Nucleus accumbens (tissue), 56 donors: ENCODE measurements at places on chromosomes 4 and X.

DNA sequence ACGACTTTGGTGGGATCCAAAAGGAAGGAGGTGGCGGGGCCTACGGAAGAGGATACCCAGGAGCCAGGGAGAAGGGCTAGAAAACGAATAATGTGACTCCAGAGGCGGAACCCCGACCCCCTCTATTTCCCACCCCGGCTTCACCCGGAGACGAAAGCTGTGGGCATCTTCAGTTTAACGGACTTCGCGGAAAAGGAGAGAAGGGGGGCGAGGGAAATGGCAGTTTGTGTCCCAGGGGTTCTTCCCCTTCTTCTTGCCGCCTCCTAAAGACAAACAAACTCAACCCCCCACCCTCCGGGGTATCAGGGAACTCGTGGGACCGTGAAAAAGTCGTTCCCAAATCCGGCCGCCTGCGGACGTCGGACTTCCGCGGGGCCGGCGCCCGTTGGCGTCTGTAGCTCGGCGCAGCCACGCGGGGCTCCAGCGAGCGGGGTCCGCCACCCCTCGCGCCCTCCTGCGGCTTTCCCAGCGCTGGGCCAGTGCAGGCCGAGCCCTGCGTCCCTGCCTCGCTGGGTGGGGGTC is 3.6 kb upstream of the LEF1 start:
- no peak for DNase-seq

DNA sequence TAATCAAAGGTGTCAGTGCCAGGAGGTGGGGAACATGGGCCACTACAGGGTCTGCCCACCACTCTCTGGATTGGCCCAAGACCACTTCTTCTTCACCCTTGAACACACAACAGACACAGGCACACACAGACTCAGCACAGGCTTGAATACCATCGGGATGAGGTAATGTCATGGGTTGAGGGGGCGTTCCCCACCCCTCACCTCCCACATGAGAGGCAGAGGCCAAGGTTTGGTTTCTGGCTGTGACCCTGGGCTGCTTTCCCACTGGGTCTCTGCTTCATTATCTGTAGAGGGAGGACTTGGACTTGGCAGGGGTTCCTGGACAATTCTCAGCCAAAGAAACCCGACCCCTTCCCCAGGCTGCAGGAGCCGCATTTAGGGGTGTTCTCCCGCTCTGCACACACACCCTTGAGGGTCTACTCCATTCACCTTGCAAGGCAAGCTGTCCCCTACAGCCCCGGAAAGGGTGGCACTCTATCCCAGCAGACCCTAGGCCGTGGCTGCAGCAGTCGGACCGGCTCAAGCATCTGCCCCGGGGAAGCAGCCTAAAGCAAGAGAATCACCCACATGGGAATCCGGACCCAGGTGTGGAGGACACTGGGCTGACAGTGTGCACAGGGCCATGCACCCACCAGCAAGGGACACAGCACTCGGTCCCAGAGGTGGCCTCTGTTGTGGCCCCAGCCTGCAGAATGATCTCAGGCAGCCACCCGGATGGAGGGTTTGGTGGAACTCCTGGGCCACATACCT is 62.4 kb downstream of the TRMT44 start:
- DNase-seq, result no peak

DNA sequence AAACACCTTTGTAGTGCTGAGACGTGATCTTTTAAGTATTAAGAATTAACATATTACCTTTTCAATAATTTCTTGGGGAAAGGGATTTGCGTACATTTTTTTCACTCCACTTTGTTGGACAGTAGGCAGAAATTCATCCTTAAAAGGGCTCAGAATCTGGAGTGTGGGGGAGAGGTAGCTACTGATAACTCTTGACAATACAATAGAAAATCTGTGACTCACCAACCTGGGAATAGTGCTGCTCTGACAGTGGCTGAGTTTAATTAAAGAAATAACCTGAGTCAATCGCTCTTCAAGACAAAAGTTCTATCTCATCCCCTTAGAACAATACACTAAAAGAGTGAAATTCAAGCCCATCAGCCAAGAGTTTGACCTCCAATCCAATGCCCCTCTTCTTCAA is 60.2 kb downstream of the SLC9A7 start:
- no peak for DNase-seq

- no peak for DNase-seq
Measured at GRCh38 chr4:79948739-79949138, 124.3 kb downstream of the ANTXR2 start.

DNA sequence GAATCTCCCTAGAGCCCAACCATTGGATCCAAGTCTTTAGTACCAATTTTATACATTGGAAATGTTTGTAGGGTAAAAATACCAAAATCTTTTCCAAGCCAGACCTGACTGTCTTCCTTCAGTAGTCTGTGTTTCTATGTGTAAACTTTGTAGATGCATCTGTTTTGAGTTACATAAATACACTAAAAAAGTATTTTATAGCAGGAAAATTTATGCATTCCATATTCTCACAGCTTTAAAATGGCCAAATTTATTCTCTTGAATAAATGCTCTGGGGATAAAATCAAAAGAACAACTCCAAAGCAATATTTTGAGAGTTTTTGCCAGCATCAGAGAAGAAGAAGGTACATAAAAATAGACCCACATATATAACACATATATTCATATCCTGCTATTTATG is 377.4 kb downstream of the PPP3CA start:
- no peak for DNase-seq

- no peak for DNase-seq
Measured at GRCh38 chr4:36348403-36348938, 67.1 kb downstream of the DTHD1 start.

- DNase-seq, result no peak
Measured at GRCh38 chrX:39774774-39775328, 322.9 kb downstream of the BCOR start.

- DNase-seq, result no peak
Measured at GRCh38 chrX:72216973-72217372, 21.9 kb downstream of the ERCC6L start.

- DNase-seq, result no peak
Measured at GRCh38 chr4:95087657-95088455, 330.1 kb downstream of the BMPR1B start.

GRCh38 chrX:113651306-113651705 is 810.7 kb upstream of the AMOT start:
- no peak for DNase-seq

- no peak for DNase-seq
Measured at GRCh38 chr4:169238445-169238844, 32.3 kb downstream of the SH3RF1 start.

- DNase-seq, result no peak
Measured at GRCh38 chrX:53186351-53186750, 38.7 kb downstream of the KDM5C start.

GRCh38 chr4:173337463-173337862 is 3.3 kb upstream of the HMGB2 start:
- no peak for DNase-seq

DNA sequence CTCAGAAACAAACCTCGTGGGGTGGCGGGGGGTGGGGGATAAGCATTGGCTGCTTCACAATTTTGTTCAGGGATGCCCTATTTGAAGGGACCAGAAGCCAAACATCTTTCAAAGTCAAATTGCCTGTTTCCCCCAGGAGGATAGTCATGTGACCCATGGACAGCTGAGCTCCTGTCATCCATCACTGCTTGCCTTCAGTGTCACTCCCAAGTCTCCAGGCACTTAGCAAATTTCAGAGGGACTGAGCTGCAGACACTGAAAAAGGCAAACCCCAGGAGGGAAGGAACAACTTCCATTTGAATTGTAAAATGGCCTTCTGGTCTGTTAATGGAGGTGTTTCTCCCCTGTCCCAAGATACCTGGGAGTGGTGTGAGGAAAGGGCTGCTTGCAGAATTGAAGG is 73.4 kb downstream of the FRMPD3 start:
- no peak for DNase-seq

GRCh38 chrX:47831788-47832187 is 4.9 kb upstream of the ZNF81 start:
- DNase-seq, result no peak
